ENCODE measurements at places on chromosomes 4 and X.

GRCh38 chrX:138150709-138151108, 560.8 kb downstream of the FGF13 start:
- peak; percentile 6 for DNase-seq

DNA sequence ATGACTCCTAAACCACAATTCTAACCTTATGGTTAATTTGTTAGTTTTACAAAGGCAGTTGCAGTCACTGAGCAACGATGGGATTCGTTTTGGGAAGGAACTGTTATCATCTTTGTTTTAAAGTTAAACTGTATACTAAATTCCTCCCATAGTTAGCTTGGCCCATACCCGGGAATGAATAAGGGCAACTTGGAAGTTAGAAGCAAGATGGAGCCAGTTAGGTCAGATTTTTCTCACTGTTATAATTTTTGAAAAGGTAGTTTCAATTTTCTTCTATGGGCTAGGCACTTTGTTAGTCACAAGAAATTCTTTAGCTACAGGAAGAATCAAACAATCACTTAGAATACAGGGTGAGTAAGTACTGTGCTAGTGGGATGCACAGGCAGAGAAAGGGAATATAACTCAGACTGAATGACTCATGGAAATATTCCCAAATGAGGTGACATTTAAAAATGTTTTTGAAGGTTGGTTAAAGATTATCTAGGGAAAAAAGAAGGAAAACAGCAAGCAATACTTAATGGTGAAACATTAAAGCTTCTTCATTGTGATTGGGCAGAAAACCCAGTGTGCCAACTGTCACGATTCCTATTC, 153.6 kb downstream of the MAGEB17 start:
- DNase-seq, result no peak

DNA sequence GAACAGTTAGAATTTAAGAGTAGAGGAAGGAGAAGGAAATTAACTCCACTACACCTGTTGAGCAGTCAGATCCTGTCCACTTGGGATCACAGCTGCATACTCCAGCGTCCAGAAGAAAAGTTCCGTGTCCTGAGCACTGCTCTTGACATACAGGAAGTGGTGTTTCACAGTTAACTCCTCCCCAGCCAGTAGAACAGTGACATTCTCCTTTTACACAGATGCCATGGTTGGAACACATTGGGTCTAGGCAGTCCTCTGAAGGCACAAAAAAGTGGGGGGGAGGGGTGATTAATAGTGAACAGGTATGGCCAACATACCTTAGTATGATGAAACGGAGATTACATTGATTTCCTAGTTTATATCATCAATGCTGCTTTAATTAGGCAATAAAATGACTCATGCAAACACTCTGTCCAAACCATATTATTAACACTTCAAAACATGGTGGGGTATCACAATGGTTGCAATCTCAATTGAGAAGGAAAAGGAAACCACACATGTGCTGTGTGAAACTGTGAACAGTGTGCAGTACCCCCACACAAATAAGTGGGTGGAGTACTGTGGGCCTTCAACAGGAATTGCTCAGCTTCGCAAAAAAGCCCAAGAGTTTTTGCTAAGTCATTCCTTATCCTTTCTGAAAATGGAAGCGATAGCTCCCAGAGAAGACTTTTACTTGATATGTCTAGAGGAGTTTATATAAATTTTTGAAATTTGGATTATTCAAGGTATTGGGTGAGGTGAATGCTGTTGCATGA, 295.6 kb downstream of the SH2D1A start:
- DNase-seq, result no peak

- no peak for DNase-seq
Measured at GRCh38 chr4:177464026-177464425, 21.8 kb upstream of the AGA start.

DNA sequence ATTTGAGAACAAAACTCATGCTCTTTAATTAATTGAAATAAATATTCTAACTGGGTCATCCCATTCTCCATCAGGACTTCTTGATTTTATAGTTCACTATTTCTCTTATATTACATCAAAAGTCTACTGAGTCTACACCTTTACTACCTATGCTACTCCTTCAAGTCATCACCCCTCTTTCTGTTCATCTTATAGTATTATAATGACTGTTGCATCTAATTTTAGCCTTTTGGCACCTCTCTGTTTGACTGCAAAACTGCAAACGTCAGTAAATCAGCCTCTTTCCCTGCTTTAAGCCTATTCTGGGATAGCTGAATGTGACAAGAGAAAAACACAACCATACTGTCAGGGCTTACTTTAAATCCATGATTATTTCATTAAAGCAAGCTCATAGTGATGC, 639.1 kb downstream of the GABRG1 start:
- DNase-seq, result no peak

GRCh38 chrX:111052478-111052877, 43.5 kb upstream of the PAK3 start:
- DNase-seq, result no peak

- DNase-seq, result no peak
Measured at GRCh38 chrX:17035111-17035510, 88.7 kb downstream of the REPS2 start.

DNA sequence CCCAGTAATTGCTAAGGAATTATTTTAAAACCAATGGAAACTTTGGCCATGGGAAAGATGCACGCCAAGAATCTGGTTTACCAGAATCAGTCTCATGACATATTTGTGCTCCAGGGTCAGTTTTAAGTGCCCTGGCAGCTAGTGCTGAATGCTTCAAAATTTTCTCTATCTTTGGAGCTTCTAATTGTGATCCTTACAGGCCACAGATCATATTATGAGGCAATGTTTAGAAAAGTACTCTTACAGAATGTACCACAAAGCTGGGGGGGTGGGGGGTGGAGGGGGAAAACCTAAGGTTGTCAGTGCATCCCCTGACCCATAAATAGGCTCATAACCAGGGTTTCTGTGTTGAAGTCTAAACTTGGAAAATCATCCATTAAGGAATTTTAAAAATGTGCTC, 514.5 kb downstream of the INPP4B start:
- DNase-seq, result no peak

DNA sequence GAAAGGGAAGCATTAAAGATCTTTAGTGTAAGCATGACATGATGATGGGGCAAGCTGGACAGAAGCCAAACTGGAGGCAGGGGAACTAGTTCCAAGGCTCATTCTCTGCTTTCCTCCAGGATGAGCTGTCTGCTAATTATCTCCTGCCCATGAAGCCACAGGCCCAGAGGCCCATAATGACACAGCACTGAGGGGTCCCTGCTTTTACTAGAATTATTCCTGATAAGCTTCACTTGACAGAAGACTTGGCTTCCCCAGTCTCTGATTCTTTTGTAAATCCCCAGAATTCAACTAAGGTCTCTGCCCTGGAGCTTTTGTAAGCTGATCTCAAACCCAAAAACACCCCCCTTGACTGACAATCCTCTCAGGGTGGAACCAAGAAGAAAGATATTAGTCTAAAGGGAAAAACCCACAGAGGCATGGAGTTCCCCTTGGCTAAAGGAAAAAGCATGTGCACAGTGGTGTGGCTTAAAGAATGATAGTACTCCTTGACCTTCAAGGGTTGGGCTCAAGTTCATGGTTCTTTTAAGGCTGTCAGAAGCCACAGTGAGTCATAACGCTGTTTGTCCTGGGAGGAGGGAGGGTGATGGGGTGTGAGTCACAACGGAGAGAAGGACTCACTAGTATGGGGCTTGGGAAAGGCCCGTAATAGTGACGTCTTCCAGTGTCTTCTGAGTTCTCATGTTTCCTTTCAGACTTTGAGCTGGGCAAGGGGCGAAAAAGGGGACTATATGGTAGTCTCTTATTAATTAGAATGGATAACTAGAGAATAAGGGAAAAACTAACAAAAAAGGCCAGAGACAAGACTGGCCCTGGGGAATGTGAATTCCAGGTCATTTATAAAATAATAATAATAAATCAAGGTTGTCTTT, 146.0 kb upstream of the CPEB2 start:
- peak; percentile 12 for DNase-seq

DNA sequence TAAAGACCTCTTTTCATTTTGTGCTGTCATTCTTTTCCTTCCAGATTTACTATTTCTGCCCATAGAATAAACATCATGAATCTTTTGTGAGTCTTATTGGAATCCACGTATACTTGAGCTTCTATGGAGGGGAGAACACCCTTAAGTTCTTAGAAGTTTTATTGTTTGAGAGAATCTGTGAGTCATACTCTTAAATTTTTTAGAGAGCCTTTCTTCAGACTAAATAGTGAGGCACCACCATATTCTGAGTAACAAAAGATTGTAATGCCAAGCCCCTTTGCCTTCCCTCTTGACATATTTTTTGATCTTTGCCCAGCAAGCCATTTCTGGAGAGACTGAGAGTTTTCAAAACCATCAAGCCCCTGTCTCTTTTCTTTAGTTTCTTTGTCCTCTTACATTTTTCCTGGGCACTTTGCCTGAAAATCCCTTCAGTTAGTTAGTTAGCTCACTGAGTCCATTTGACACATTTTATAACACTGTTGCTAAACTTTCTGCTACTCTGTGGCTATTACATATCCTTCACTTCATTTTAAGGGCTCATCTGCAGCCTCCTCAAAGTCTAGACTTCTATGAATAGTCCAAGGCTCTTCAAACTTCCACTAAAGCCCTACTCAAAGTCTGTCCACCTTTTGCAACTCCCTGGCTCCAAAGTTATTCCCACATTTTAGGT, 65.3 kb upstream of the NDUFC1 start:
- DNase-seq, result no peak

DNA sequence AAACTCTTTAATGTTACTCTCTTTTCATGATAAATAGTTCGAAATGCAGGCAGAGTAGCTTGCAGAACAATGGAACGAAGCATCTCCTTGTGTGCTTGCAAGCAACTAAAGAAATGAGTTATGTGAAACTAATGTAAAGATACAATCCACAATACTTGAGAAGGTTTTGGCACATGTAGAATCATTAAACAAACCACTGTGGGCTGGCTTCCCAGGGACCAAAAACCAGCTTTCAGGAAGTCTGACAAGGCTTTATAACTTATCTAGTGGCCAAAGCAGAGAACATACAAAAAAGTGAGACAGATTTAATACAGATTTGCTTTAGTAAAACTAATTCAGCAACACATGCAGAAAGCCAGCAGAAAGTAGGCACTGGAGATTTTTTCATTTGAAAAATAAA, 1673.8 kb upstream of the AGA start:
- no peak for DNase-seq

DNA sequence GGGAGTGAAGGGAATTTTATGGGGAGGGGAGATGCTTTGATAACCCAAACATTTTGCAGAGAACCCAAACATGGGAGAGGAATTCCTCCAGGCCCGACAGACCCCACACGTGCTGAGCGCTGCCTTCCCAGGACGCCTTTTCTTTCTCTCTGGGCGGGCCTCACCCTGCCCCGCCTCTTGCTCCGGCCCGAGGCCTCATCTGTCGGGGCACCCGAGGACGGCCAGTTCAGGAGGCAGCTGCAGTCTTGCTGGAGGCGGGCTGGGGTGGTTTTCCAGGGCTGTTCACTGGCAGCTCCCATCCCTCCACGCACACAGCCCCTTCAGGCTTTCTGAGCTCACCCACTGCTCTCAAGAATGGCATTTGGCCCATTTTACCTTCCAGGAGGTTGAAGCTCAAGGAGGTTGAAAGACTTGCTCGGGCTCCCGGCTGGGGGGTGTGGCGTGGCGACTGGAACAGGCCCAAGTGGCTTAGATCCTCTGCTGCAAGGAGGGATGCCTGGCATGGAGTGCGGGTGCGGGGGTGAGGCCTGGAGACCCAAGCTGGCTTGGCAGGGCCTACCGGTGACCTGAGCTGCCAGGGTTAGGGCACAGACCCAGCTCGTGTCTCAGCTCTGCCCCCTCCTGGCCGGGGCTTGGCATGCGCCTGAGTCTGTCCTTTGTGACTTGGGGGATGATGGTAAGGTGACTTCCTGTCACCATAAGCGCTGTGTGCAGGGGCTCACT, 99.2 kb downstream of the PSAPL1 start:
- peak; percentile 64 for DNase-seq

DNA sequence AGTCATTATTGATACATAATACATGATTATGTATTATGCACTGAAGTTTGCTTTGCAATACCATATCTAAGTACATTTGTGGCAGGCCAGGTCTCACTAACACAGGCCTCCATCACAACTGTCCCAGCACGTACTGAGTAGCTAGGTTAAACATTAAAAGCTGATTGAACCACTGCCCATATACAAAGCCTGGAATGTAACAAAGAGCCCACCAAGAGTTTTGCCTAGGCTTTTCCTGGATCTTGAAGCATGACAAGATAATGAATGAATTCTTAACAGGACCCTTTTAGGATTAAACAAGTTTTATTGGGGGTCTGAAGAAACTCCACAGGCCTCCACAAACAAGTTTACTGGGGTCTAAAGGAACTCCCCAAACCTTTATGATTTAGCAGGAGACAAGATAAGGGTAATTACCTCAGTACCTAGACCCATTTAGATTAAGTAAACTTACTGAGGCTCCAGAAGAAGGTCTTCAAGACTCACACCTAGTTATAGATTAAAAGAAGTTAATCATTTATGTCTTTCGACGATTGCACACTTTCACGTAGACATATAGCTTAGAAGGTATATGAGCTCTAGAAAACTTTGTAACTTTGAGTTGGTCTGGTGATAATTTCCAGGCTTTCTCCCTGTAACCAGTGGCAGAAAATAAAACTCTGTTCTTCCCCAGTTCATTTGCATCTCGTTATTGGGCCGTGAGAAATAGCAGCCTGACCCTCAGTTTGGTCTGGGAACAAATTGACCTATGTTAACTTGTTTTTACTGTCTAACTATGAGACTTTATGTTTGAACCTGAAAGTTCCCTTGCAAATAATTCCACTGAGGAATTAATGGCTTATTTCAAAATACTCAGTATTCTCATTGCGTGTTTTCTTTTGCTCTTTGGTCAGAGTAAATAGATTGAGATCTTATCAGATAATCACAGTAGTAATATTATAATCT, 84.8 kb downstream of the PHEX start:
- DNase-seq, result no peak

GRCh38 chr4:24285759-24286158, 298.6 kb downstream of the DHX15 start:
- DNase-seq, result no peak

- no peak for DNase-seq
Measured at GRCh38 chr4:169437299-169438047, 166.7 kb upstream of the SH3RF1 start.

GRCh38 chr4:67273666-67274065, 271.6 kb downstream of the CENPC start:
- no peak for DNase-seq

DNA sequence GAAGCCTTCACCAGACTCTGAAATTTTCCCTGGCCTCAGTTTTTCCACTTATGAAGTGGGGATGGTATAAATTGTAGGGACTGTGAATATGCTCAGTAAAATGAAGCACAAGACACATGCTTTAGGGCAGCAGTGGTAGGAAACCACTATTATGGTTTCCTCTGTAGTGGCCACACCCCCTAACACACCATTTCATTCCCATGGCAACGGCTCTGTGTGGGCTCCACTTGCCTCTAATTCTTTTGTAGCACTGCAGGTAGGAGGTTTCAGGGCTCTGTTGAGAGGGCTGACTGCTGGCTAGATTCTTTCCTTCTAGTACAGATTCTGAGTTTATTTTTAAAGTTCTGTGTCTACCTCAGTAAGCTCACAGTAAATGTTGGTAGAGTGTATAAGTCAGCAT, 3.5 kb upstream of the VMA21 start:
- peak; percentile 81 for DNase-seq

DNA sequence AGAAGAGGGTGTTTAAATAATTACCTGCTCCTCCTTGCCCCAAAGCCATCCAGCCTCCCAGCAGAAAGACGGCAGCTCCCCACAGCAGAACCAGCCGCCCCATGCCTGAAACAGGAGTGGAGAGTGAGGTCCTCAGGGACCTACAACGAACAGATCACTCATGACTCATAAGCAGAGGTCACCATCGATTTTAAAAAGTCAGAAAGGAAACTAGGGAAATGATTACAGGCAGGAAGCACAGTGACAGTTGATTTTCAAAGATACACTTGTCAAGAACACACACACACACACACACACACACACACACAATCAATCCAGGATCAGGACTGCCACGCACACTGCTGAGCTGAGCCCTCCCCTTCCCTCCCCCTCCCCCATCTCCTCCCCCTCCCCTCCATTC, at the start of gene CRLF2:
CRLF2 (minus strand) TSS at position 118 of the 400 bp plus-strand sequence; CDS start at position 103, 15 bp downstream.
- DNase-seq, result peak; percentile 87

Data from KBM-7 (cell line).